ENCODE measurements at places on chromosomes 6 and 20.

DNA sequence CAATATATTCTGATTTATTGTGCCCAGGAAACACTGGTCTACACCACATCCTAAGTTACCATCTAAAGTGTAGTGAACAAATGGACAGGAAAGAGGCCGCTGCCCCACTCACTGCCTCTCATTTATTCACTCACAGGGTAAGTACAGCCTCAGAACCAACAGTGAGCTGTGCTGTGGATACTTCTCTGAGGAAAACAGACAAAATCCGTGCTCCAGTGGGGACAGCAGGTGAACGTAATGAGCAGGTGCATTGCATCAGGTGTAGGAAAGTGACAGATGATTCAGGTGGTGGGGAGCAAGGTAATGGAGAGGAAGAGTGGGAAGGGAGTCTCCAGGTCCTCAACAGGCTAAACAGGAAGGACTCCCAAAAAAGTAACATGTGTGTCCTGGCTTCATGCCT lies 8.4 kb upstream of the ULBP2 start:
- no peak for DNase-seq

DNA sequence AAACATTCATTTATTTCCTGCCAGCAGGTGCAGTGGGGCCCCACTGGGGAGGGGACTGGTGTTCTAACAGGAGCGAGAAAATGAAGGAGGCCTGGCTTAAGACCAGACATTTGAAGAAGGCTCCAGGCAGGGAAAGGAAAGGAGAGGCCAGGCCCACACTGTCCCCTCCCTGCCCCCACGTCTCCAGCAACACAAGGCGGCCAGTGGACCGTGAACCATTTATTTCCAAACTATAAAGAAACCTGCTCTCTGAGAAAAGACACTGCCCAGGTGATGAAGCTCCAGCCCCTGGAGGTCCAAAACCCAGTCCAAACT lies 41.4 kb upstream of the CDH22 start:
- no peak for DNase-seq

DNA sequence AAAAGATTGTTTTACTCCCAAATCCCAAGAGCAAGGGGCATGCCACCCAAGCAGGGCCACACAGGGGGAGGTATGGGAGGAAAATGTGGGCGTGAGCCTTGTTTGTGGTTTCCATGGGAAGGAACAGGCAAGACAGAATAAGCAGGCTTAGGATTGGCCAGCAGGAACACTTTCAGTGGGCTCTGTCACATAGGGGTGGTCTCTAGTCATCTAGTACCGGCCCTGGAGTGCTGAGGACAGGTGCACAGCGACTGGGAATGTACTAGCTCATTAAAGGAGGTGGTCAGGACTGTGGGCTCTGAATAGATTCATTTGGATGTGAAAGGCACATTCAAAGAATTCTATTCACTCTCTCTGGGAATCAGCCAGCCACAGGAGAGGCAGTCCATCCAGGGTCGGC lies 175.6 kb downstream of the TBC1D7 start:
- no peak for DNase-seq

DNA sequence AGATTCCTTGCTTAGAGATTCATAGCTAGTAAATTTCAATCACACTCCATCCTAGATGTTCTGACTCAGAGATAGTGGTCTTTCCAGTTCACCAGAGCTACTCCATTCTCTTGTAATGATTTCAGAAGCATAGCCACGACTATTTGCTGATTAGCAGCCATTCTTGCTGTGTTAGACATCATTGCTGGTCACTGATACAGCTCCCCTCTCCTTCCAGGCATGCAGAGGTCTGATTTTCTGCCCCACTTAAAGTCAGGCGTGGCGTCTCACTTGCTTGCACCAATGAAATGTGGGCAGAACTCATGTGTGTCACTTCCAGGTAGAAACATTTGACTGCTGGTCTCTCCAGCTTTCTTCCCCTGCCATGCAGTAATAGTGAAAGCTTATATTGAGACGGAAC lies 168.9 kb upstream of the JARID2 start:
- DNase-seq = no peak

DNA sequence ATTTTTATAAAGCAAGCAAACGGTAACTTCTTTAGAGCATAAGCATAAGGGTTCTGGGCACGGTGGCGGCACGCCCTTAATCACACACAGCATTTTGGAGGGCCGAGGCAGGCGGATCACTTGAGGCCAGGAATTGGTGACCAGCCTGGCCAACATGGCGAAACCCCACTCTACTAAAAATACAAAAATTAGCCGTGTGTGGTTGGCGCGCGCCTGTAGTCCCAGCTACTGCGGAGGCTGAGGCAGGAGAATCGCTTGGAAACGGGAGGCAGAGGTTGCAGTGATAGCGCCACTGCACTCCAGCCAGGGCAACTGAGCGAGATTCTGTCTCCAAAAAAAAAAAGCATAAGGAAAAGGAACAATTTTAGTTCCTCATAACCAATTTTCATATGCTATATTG lies 2.6 kb downstream of the SENP6 start:
- DNase-seq = no peak

- DNase-seq = no peak
These were observed 231.0 kb downstream of the QKI start for GRCh38 chr6:163645560-163645959.

DNA sequence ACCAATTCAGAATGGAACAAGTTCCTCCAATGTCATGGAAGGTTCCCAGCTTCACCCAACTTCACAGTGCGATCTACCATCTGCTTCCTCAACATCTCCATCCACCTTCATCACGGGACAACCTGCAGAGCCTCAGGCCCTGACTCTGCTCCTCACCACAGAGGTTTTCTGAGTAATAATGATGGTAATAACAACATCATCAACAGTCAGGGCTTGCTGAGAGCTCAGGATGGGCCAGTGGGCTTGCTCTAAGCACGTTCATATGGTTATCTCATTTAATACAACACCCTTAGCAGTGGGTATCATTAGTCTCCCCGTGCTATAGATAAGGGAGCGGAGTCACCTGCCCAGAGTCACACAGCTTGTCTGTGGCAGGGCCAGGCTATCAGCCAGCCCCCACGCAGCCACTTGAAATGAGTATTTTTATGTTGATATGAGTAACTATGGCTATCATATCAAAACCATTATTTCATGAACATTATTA lies 38.6 kb downstream of the PREX1 start:
- DNase-seq = no peak

Data from NCI-H1930 (cell line).